ENCODE measurements at places on chromosomes 2 and 18.

DNA sequence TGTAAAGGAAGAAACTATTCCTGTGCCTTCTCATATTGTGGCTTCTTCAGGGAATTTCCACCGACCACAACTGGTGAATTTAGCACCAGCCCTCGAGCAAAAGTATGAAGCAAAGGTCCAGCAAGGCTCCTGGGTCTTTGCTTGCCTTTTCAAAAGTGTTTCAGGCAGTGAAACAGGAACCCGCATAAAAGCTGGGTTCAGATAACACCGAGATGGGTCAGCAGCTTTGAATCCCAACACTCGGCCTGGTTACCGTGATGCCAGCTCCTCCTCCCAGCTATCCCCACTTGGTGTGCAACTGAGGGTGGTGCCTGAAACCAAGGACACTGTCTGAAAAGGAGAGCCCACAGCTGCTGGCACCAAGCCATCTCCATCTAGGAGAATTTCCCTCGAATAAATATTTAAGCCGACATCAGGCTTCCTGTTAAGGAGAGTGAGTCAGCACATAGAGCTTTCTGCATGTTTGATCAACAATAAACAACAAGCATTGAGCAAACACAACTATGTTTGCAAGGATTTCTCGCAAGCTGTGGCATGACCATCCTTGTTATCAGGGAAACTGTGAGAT lies 69.5 kb downstream of the ANTXR1 start:
- peak; percentile 2 for DNase-seq

DNA sequence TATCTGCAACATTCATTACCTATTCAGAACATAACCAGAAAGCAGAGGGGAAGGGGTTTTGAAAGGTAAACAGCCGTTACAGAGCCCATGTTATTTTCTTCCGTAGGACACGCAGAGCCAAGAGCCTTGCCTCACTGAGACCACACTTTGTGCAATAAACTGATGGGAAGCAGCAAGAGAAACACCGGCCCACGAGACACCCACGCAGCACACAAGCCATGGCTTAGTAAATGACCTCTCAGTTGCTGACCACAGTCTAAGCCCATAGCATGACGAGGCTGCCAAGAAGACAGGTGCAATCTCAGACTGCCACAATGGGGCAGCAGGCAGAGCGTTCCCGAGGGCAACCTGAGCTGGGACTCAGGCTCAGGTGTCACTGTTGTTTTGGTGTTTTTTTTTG lies 59.6 kb downstream of the CABYR start:
- no peak for DNase-seq

DNA sequence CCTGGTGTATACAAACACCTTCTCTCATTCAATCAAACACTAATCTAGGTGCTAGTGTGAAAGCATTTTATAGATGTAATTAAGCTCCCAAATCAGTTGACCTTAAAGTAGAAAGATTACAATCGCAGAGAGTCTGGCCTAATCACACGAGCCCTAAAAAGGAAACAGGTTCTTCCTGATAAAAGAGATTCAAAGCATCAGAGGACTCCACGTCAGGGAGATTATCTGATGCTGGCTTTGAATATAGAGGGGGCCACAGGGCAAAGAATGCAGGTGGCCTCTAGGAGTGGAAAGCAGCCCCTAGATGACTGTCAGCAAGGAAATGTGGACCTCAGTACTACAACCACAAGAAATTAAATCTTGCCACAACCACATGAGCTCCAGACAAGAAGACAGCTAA lies 28.2 kb upstream of the ZC3H15 start:
- DNase-seq, result no peak

GRCh38 chr2:66240286-66240685 lies 194.6 kb upstream of the MEIS1 start:
- DNase-seq, result no peak

DNA sequence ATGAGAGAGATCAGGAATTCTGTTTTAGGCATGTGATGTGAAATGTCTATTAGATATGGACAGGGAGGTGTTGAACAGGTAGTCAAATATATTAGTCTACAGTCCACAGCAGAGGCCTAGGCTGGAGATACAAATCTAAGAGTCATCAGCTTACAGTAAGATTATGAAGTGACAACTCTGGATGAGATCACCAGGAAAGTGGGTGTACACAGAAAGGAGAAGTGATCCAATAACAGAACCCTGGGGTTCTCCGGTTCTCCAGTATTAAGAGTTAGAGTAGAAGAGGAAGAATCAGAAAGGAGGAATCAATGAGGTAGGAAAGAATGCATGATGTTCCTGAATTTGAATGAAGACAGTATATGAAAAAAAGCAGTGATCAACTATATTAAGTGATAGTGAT lies 362.3 kb downstream of the FIGN start:
- no peak for DNase-seq

DNA sequence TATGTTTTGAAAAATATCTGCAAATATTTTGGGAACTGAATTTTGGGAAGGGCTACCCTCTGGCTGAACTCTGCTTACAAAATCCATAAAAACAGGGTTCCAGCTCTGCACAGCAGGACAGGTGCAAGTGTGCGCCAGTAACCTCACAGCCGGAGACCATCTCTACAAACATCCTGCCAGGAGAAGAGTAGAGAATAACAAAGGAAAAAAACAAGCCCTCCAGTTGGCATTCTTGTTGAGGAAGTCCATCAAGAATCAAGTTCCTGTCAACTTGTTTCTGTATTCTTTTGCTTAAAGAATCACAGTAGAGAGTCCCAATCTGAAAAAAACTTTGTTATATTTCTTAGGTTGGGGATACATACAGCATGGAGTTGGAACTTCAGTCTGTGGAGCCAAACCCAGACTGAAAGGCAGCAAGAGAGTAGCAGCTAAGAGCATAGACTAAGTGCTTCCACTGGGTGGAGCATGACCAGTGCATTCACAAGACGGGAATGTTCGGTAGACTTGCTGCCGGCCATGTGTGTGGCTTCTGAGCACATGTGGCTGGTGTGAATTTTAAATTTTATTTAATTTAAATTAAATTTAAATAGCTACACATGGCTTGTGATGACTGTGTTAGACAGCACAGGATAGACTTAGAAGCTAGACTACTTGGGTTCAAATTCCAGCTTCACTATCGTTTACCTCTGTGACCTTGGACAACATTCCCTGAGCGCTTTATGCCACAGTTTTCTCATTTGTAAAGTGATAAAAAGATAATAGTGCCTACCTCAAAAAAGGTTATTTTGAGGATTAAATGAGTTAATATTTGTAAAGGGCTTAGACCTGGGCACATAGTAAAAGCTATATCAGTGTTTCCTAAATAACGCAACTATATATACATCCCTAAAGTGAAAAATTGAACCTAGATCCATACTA lies 41.9 kb downstream of the SPTBN1 start:
- DNase-seq, result no peak

DNA sequence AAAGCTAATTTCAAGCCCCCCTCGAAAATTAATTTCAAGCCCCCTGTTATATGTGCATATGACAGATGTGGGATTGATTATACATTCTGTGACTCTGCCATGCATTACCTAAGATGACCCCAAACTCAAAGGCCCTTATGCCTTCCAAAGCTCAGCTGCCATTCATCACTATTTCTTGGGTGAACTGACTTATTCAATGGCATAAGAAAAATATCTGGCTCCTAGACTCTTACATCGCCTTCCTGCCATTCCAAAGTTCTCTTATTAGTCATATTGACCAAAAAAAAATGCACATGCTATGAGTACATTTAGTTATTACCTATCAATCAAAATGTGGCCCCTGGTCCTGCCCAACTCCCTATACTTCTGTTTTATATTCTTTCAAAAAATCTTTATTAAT lies 291.8 kb upstream of the CHAC2 start:
- no peak for DNase-seq

Measured in NCI-H1105 (cell line).